ENCODE measurements at places on chromosomes 2 and 18.

GRCh38 chr2:110812726-110813645 is 80.6 kb downstream of the ACOXL start:
- no peak for DNase-seq

GRCh38 chr2:937530-937929 is 13.1 kb upstream of the SNTG2 start:
- no peak for DNase-seq

GRCh38 chr2:169853041-169853668 is 25.9 kb downstream of the UBR3 start:
- no peak for DNase-seq

GRCh38 chr2:135056790-135057189 is 4.7 kb downstream of the RAB3GAP1 start:
- no peak for DNase-seq

DNA sequence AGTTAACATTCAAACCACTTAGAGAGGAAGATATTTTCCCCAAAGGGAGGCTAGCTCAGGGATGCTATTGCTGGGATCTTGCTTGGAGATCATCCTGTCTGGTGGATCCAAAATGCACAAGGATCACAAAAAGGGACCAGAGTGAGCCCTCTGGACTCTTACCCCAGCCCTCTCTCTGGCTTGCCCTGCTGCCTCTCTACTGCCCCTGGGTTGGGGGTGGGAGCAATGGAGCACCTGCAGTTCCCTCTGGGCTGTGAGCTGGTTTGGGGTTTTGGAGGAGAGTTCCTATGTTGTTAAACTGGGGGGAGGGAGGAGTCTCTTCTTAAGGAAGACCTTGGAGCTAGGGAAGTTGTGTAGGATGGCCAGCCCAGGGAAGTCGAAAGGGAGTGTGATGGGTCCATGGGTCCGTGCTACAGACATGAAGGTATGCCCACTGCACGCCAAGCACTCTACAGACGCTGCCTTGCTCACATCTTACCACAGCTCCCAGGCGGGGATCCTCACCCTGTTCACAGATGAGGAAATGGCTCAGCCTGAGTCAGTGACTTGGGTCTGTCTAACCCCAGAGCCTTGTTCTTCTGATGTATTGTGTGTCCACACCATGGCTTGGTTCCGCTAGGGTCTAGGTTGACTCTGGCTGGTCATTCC is 3.8 kb downstream of the LBH start:
- DNase-seq, result peak; percentile 24

GRCh38 chr2:176392744-176393414 is 123.6 kb downstream of the MTX2 start:
- no peak for DNase-seq

DNA sequence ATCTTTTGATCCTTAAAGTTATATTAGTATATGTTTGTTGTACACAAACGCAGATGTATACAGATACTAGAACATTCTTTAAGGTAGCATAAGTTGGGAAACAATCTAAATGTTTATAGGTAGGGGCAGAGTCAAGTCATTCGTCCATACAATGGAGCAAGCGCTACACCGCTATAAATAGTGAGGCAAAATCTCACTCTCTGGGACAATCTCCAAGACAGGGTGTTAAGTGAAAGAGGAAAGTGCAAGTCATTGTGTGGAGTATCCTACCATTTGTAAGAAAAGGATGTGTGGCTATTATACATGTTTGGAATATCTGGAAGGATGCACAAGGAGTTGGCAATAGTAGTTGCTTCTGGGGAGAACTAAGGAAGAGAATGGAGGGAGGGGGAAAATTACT is 16.2 kb upstream of the FHL2 start:
- DNase-seq, result no peak

- DNase-seq, result no peak
Measured at GRCh38 chr2:64052463-64053241, 33.4 kb upstream of the VPS54 start.

DNA sequence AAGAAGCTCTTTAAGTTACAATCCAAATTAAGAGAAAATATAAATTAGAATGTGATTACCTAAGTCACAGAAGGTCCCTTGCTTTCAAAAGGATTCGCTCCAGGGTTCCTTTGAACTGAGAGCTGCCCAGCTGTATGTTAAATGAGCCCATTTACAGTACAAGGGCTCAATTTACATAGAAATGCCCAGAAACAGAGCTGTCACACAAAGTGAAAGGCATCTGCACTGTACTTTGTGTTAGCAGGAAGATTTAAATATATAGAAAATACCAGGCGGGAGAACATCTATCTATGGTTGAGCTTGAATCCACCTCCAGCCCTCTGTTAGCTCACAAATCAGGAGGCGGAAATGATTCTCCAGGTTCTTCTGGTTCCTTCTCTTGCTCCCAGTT is 272.9 kb downstream of the PAX3 start:
- no peak for DNase-seq

GRCh38 chr18:5787936-5788335 is 107.4 kb downstream of the TMEM200C start:
- DNase-seq, result no peak

DNA sequence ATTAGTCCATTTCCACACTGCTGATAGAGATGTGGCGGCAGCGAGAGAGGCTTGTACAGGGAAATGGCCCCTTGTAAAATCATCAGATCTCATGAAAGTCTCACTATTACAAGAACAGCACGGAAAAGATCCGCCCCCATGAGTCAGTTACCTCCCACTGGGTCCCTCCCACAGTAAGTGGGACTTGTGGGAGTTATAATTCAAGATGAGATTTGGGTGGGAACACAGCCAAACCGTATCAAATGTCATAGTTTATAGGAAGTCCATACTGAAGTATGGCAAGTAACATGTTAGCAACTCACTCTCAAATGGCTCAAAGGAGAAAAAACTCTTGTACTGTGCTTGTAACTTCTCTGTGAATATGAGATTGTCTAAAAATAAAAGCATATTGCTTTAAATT is 56.1 kb downstream of the FARP2 start:
- DNase-seq, result no peak

Measured in stimulated activated naive B cell treated with anti-CD40 and anti-IgM and Interleukin-4, amounts not matched to agents 10 μg/mL and 1 μg/mL and 100 μg/mL, for 72 hours (primary cell).